Inflammatory macrophage treated with lipopolysaccharide for 4 hours (primary cell): ENCODE measurements at places on chromosomes 1 and 21.
A peak's percentile ranks its signal among the peaks of the same experiment; 100 is the strongest.

DNA sequence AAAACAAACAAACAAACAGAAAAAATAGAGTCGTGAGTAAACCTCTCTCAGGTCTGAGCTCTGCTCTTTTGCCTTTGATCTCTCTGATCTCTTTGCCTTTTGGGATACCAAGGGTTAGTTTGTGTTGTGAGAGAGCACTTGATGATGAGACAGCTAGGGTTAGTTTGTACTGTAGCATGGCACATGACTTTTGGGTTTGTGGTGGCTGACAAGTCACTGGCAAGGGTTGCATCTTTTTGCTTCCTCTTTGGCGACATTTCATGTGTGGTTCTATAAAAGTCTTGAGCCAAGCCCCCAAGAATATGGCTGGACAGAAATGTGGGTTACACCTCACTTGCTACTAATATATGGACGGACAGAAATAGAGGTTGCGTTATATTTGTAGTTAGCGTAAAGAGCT, 60.5 kb downstream of the TESK2 start:
- DNase-seq: peak; percentile 69

DNA sequence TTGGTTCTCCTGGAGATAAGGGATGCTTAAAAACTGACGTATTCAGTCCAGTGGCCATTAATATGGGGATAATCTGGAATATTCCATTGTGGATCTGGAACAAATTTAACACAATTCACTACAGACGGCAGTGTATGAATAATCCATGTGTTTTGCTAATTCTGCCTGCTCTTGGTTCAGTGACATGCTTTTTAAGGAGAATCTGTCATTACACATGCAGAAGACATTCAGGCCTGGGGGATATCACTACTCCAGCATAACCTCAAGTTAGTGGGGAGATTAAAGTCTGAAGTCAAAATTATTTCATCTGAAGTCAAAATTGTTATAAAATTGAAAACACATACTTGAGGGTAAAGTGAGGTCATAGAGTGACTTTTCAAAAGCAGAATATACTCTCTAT, 789.3 kb downstream of the USP25 start:
- DNase-seq: no peak

GRCh38 chr1:27435566-27436203, 43.3 kb downstream of the GPR3 start:
- peak; percentile 95 for DNase-seq

GRCh38 chr1:69519006-69519405, 48.7 kb upstream of the LRRC7 start:
- no peak for DNase-seq

DNA sequence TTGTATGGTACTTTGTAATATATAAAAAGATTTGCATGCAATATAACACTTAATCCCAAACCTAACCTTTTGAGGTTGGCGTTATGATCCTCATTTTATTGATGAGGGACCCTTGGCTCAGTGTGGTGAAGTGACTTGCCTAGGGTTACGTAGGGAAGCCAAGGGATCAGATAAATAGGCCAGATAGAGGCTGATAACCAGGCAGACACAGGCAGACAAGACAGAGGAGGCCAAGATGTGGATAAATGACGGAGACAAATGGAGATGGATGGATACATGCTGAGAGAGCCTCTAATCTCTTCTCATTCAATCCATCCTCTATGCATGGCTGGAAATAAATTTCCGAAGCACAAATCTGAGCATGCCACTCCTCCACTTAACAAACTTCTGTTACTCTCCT, 136.9 kb upstream of the SPATA6 start:
- no peak for DNase-seq

DNA sequence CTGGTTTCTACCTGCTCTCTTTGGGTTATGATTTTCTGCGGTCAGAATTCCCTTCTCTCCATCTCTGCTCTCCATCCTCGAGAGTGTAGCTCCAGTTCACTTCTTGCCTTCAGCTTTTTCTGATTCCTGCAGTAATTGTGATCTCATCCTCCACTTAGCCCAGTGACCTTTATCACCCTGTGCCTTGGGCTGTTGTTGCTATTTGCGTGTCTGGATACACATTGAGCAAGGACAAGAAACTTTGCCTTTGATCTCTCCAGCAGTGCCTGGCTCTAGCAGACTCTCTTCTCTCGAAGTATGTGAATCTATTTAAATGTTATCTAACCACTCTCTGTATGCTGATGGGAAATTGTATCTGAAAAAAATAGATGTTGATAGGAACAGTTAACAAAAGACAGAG, 76.4 kb upstream of the MARK1 start:
- DNase-seq: no peak

DNA sequence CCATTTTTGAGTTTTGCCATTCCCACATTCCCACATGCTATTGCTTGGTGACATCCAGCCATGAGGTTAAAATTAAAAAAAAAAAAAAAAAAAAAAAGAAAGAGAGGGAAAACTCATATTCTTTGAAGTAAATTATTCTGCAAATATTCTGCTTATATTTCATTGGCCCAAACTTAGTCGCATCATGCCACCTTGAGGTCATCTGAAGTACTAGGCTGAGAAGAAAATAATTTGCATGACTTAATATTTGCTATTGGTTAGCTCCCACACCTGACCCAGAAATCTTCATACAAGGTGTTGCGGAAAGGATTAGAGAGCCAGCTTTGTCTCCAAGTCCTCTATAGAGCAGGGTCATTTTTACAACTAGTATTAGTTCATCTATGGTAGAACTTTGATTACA, 2206.0 kb downstream of the MRPL39 start:
- DNase-seq: no peak

- peak; percentile 59 for DNase-seq
These were observed 31.5 kb downstream of the RIMS3 start for GRCh38 chr1:40633931-40634376.

DNA sequence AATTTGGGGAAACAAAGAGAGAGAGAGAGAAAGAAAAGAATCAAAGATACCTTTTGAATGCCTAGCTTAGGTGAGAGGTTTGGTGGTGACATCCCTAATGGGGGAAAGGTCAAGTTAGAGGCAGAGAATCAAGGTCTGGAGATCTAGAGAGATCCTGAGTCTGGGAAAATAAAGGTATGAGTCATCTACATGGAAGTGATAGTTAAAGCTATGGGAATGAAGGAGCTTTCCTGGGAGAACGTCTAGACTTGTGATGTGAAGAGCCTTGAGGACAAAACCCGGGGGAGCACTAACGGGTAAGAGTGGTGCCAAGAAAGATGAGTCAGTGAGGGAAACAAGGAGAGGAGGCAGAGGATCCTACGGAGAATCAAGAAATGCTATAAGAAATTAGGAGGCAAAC, 110.8 kb upstream of the RUNX1 start:
- no peak for DNase-seq

- DNase-seq: peak; percentile 9
These were observed 113.7 kb downstream of the FAF1 start for GRCh38 chr1:50846224-50846839.

- DNase-seq: no peak
These were observed 95.7 kb upstream of the NCAM2 start for GRCh38 chr21:20902511-20902910.

DNA sequence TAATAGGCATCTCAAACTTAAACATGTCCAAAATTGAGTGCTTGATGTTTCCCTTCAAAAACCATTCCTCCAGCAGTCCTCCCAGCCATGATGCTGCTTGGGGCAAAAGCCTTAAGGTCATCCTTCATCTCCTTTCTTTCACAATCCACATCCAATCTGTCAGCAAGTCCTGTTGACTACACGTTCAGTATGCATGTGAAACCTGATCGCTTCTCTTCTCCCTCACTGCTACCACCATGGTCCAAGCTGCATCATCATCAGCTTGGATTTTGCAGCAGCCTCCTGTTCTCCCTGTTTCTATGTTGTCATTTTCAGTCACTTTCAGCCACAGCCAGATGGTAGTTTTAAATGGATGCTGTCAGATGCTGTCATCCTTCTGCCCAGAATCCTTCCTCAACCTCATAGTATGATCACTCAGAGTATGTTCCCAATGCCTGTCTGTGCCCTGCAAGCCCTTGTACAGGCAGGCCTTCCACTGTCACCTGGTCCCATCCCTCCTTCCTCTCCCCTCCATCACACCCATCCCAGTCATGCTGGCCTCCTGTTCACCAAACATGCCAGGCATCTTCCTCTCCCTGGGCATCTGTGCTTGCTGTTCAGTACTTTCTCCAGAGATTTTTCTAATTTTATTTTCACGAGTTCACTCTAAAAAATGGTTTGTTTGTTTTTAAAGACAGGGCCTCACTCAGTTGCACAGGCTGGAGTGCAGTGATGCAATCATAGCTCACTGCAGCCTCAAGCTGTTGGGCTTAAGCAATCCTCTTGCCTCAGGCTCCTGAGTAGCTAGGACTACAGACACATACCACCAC, 66.0 kb downstream of the SYDE2 start:
- no peak for DNase-seq

DNA sequence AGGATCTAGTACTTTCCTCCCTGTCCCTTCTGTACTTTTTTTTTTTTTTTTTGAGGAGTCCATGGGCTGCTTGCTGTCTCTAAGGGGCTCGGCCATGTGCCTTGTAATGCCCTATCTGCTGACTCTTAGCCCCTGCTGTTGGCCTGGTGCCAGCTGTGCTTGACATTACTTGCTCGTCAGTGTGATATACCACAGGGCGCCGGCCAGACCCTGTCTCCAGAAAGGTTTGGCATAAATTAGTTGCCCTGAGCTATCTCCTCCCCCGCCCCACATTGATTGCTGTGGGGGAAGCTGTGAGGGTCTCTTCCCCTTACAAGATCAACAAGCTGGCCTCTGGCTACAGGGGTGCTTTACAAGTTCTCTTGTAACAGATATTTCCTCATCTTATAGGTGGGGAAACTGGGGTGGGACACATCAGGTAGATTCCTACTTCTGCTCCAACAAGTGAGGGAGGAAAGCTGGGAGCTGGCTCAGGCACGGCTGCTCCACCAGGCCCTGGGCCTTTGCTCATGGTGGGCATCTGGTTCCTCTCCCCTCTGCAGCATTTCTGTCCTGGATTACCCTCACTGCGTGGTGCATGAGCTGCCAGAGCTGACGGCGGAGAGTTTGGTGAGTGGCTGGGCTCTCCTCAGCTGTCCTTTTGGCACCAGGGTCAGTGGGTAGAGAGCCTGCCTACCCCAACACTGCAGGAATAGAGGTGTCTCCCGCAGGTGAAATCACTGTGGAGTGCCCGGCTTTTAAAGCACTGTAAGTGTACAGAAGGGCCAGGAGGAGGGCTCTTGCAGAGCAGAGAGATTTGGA, 15.6 kb downstream of the STRIP1 start:
- DNase-seq: no peak

DNA sequence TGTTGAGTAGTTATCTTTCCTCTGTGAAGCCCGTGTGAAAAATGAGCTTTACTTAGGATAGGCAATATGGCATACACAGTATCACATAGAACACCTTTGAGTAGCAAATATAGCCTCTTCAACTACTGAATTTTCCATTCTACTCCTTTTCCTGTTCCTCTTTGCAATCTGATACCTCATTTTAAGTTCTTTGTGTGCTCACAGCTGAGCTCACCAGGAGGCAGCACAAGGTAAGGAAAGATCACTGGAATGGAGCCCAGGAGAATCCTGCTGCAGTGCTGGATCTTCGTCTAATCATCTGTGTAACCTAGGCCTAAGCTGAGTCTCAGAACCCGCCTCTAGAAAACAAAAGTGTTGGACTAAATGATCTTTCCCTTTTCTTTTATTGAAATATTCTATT, 171.0 kb downstream of the LRRC40 start:
- DNase-seq: no peak

DNA sequence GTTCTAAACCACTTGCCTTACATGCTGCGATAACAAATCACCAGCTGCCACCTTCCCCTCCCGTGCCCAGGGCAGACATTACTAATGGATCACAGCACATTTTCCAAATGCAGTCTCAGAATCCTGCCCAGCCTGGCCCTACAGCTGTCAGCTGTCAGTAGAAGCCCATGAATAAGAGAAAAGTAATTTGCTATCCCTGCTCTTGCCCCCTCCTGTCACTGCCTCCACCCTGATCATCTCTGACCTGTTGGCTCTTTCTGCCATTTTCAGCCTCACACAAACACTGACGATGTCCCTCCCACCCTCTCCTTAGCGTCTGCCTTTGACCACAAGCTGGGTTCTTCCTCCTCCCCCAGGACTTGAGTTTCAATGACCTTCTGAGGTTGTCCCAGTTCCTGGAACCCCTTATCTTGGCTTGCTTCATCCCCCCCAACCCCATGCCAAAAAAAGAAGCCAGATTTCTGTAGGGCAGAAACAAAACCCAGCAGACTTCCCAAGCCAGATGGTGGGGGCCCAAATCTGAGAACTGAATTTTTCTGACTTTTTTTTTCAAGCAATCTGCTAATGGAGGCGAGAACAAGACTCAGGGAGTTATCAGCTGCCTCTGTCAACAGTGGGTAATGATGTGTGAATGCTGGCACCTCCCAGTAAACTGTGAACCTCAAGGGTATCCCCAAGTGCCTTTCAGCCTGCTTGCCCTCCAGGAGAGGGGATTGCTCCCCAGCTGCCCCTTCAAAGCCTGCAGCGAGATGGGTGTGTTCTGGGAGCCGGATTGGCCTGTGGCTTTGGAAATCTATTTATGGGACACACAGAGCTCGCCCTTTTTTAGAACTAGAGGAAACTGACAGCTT, 216.5 kb upstream of the VAMP3 start:
- DNase-seq: no peak

DNA sequence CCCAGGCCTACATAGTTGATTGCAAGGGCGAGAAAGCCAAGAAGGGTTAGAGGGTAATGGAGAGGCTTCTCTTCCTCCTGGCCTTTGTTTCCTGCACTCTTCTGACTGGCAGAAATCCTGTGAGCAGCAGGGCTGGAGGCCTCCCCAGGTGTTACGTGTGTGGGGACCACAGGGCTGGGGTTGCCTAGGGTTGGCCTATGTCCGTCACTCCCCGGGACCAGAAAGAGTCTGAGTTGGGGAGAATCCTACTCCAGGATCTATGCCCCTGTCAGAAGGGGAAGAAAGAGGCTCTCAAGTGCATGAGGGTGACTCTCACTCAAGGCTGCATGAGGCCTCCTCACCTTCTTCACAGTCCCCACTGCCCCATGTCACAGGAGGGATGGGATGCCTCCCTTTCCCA, 38.5 kb downstream of the IGFN1 start:
- no peak for DNase-seq

DNA sequence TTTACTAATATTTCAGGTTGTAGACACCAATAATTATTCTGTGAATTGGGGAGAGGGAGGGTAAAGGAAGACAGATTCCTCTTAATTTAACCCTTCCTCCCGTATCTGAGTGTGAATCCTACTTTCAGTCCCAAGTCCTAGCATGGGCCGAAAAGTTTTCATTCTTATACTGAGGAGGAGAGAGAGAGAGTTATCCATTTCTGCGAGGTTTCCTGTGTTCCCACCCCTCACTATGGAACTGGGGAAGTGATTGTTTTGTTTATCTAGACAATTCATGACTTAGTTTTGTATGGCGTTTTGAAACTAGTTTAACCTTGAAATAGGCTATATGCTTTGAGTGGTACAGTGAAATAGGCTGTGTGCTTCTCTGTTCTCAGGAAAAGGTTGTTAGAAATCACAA, 134.0 kb upstream of the DPYD start:
- no peak for DNase-seq

DNA sequence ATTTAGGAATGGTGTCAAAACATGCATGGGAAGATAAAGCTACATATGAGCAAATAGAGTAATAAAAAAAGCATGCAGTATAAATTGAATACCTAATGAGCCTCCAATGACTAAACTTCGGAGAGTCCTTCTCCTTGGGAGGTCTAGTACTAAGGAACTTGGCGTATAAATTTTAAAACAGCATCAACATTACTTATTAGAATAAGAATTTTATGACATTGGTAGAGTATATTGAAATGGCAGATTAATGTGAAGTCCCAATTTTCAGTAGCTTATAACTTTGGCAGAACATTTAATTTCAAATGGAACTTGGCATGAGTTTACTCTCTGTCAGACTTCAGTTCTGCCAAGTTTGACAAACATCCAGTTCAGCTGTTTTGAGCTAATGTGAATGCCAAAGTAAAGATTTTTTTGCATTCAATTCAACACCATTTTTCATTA, 104.7 kb upstream of the RGS18 start:
- no peak for DNase-seq

- DNase-seq: no peak
These were observed 10.3 kb upstream of the PHC2 start for GRCh38 chr1:33441088-33441745.
